ENCODE measurements at places on chromosomes 11 and 22.

GRCh38 chr11:75603791-75604736 is 42.0 kb downstream of the SERPINH1 start:
- DNase-seq: no peak

- DNase-seq: peak; percentile 97
These were observed at the start of gene VPS37C for GRCh38 chr11:61161190-61162091. TSS of gene VPS37C (minus strand) at chr11:61161426. CDS start at chr11:61138829, 22,597 bp downstream.

- DNase-seq: peak; percentile 76
These were observed 2.0 kb downstream of the CLCF1 start for GRCh38 chr11:67371189-67371910.

- no peak for DNase-seq
These were observed 2.2 kb downstream of the CPT1B start for GRCh38 chr22:50576070-50576469.

GRCh38 chr22:44279069-44279360 is 33.7 kb downstream of the SHISAL1 start:
- peak; percentile 45 for DNase-seq

DNA sequence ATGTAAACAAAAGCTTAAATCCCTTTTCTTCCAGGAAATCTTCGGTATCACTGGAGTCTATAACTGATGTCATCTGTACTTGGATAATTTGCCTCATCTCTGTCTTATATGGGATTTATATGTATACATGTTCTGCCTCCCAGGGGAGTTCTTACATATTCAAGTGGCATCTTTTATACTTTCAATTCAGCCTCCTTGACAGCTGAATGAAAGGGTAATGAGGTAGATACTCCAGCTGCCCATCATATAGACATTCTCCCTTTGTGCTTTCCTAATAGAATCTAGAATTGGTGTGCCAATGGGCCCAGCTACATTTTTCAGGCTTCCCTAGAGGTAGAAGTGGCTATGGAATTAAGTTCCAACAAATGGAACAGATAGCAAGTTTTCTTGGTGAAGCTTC is 223.8 kb downstream of the LRRC4C start:
- no peak for DNase-seq

All from stomach (tissue), 19 donors.